ENCODE measurements at places on chromosomes 4 and X.

- DNase-seq: no peak
Observed at GRCh38 chr4:84699001-84699671, 116.2 kb downstream of the CDS1 start.

DNA sequence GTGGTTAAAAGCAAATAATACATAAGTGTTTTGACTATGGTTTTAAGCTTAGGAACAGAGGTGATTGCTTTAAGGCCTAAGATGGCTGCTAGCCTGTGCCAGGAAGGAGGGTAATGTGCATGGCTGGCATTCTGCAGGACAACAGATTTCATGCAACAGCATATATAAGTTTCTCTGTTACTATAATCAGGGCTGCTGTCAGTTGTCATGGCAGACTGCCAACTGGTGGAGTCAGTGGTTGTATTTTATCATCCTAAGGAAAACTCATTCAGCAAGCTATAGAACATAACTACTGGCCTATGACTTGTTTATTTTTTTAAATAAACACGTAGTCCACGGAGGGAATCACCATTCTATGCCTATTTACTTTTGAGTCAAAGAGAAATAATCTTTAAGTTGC, 77.7 kb upstream of the DCAF8L1 start:
- DNase-seq: no peak

DNA sequence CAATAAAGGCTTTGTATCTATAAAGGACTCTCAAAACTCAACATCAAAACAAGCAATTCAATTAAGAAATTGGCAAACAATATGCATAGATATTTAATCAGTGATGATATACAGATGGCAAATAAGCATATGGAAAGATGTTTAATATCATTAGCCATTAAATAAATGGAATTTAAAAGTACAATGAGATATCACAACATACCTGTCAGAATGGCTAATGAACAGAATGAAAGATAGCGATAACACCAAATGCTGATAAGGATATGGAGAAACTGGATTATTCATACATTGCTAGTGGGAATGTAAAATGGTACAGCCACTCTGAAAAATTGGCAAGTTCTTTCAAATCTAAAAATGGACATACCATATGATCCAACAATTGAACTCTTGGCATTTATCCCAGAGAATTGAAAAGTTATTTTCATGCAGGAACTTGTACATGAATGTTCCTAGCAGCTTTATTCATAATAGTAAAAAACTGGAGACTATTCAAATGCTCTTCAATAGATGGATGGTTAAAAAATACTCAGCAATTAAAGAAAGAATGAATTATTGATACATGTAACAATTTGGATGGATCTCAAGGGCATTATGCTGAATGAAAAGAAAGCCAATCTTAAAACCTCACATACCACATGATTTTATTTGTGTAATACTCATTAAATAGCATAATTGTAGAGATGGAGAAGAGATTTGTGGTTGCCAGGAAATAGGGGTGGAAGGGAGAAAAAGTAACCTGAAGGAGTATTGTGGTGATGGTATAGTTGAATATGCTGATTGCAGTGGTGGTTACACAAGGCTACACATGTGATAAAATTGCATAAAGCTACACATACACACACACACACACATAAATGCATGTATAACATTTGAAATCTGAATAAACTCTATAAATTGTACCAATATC, 45.9 kb upstream of the ALG13 start:
- DNase-seq: no peak

DNA sequence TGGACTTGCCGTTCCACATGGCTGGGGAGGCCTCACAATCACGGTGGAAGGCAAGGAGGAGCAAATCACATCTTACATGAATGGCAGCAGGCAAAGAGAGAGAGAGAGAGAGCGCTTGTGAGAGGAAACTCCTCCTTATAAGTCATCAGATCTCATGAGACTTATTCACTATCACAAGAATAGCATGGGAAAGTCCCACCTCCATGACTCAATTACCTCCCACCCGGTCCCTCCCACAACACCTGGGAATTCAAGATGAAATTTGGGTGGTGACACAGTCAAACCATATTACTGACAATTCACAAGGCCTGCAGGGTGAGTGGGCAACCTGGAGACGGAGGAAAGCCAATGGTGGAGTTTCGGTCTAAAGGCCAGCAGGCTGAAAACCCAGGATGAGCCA, 394.3 kb upstream of the TRAM1L1 start:
- DNase-seq: no peak

GRCh38 chr4:183758758-183759447, 99.8 kb downstream of the TRAPPC11 start:
- no peak for DNase-seq

DNA sequence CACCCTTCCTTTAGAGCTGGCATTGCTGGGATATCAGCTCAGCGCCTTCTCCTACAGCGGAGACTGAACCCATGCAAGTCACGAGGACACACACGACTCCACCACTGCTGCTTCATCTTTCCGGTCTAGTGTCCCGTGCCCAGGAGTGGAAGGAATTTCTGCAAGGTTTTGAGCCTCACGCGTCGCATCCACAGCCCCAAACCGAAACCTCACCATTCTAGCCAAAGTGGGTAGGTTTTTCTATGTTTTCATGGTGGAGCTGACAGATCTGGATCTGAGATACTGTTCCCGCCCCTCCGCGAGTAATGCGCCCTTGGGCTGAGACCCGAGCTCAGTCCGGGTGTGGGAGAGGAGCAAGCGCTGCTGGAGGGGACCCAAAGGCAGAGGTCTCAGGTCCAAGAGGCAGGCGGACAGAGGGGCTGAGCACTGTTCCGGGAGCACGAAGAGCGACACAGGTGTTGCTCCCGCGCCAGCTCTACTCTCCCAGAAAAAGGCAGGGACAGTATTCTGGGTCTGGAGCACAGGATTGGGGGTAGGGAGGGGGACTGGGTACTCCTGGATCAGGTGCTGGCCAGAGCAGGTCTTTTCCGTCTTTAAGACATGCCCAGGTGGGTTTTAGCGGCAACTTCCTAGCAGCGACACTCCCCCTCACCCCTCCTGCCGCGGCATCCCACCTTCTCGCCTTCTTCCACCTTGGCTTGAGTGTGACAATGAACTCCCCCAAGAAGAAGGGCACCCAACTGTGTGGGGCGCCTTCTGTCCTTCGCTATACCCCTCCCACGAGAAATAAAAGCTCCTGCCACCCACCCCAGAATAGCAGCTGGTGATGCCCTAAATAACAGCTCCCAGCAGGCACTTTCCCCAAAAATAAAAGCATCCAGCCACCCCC, 1.8 kb downstream of the EPHA5 start:
- peak; percentile 67 for DNase-seq

DNA sequence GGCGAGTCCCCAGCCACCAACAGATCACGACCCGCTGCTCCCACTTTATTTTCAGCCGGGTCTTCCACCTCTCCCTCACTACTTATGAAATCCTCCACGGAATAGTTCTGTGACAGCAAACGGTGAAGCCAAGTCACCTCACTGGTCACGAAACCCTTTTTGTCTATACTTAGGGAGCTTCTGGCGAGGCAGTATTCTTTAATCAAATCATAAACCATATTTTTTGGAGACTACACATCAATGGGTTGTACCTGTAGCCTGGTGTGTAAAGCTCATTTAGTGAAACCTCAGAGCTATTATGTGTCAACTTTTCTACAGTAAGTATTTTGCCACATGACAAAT, 809 bp upstream of the H2AZ1 start:
- no peak for DNase-seq

- no peak for DNase-seq
Observed at GRCh38 chr4:4855301-4856070, 4.0 kb upstream of the MSX1 start.

DNA sequence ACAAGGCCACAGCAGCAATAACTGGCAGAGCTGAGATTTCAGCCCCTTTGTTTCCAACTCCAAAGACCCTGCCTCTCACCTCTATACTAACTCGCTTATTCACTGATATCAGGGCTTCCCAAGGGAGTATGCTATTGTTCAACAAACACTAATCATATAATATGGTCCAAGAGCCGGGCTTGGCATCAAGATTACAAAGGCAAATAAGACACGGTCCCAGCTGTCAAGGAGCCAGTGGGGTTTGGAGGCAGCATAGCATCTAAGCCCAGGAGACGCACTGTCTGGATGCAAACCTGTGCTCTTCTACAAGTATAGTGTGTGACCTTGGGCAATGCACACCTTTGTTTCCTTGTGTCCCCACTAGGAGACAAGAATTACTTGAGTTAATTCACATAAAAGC, 28.7 kb downstream of the PAPSS1 start:
- DNase-seq: no peak

DNA sequence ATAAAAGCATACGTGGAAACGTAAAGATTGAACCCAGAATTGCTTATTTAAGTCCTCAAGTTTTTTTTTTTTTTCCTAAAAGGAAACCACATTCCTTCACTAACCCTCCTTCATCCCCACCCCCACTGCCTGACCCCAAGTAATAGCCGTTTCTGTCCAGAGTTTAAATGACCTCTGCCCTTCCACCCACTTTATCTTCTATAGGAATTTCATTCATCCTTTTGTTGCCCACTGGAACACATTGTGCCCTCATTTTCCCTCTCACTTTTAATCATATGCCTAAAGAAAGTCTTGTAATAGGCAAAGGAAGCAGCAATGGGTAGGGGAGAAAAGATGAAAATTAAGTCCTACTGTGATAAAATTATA, 62.7 kb downstream of the SH3RF1 start:
- DNase-seq: no peak

DNA sequence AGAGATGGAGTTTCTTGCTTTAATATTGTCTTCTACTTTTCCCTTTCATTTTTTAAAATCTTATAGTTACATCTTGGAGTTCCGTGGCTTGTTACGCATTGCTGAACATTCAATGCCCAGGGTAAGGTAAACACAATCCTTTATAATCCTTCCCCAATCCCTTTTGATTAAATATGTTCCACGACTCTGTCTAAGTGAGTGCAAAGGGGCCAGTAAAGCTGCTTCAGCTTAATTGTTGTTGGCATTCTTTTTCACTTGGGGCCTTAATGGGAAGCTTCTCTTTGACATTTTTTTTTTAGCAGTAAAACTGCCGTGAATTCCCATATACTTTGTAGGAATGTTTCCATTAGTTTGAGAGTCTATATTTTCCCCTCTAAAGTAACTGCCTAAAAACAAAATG, 1028.1 kb downstream of the C4orf33 start:
- DNase-seq: no peak
